ENCODE measurements at places on chromosomes 6 and 20.

DNA sequence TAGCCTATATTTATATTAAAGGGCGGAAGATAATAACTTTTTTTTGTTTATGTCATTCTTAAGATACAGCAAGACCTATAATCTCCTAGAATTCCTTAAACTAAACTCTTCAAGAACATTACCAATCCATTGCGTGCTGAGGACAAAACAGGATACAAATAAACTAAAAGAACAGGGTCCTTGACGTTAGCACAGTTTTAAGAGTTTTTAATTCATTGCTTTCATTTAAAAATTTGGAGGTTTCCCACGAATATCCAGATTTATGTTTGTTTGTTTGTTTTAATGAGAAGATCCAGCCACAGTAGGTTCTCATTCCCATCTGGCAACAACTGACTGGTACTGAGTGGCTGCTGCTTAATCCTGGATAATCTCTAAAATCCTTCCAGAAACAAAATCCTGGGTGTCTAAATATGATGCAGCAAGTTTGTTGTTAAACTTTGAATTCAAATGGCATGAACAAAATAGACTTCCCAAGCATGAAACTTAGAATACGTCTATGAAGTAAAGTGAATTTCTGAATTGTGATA lies 153.7 kb downstream of the HACE1 start:
- no peak for DNase-seq

DNA sequence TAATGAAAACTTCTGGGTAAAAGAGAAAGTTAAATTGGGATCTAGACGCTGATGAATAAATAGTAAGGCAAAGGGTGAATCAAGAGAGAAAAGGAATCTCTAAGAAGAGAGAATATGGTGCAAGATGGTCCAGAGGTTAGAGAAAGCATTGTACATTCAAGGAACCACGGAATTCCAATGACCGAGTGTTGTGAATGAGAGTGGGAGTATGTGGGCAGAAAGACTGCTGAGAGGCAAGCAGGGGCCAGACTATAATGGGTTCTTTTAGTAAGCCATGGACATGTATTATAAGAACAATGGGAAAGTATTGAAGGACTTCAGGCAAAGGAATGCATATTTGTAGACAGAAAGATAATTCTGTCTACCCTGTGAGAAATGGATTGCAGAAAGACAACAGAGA lies 45.2 kb downstream of the SPTLC3 start:
- no peak for DNase-seq

- DNase-seq = no peak
Measured at GRCh38 chr6:79005497-79005896, 72.6 kb downstream of the PHIP start.

DNA sequence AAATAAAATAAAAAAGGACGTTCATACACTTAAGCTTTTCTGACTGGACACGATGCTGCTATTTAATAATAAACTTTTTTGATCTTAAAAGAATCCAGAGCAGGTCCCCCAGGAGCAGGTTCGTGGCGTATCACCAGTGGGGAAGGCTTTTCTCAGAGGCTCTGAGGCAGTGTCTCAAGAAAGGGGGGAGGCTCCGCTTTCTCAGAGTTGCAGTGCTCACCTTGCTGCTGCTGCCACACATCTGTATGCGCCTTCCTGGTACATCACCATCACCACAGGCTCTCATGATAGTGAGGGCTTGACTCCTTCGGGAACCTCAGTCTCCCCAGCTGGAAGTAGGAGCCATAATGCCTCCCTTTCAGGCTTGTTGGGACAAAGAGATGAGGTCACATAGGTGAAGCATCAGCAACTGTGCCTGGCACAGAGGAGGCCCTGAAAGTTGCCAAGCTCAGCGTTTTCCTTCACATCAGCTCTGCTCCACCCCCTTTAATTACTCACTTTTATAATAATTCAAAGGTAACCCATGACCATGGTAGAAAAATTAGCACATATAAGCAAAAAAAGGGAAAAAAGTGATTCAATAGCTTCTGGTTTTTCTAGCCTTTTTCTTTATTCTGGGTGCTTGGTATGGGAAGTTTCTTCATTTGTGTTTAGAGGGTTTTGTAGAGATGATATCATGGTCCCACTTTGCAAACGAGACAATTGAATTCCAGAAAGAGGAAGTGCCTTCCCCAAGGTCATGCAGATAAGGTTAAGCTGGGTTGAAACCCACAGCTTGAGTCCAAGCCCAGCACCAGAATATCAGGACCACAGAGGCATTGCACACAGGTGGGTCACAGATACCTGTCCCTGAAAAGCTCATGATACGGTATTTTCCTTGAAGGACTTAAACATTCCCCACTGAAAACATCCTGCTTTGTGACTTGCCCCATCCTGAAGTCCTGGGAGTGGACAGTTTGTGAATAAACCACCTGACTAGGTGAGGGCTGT lies 24.5 kb downstream of the SRSF3 start:
- no peak for DNase-seq

DNA sequence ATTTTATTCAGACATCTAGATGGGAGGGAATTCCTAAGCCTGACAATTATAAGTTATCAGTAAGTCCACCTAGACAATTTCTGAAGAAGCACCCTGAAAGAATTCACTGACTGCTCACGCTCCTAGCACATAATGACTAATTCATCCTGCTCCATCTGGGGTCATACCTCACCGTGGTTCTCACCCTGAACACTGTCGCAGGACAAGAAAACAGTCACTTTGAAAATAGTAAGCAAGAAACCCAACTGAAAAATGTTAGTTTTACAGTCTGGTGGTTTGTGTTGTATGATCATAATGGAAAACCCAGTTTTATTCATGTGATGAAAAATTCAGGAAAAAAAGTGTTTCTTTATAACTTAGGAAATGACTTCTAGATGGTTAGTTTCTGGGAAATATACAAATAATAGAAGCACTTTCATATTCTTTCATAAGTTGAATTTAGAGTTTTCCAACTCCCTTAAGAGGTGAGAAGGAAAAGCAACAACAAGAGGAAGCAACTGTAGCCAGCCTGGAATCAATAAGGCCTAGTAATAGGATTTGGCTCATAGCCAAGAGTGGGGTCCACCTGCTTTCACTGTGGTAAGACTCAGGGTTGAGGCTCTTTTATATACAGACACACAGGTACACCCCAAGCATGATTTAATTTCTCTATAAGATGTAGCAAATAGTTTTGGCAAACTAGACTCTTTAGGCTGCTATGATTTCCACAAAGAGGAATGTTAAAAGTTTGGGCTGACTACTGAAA lies 94.1 kb downstream of the HIVEP2 start:
- no peak for DNase-seq

- DNase-seq = no peak
Measured at GRCh38 chr20:853406-853996, 20.0 kb downstream of the FAM110A start.

DNA sequence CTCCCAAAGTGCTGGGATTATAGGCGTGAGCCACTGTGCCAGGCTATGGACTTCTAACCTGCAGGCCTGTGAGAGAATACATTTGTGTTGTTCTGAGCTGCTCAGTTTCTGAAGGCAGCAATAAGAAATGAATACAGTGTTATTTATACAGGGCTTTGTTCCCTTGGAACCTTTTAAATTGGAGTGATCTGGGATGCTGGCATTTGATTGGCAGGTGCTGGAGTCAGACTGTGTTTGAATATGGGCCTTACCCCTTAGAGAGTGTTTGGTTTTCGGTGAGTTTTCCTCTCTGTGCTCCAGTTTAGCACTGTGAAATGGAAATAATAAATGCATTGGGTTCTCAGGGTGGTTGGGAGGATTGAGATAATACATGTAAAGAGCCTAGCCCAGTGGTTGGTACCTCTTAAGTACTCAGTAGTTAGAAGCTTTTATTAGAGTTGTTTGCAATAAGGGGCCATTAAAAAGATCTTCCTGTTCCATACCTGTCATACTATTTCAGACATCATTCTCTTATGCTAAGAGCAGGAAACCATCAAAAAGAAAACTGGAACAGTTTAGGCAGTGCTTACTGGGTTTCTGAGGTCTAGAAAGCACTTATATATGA lies 22.1 kb downstream of the BMP6 start:
- no peak for DNase-seq

DNA sequence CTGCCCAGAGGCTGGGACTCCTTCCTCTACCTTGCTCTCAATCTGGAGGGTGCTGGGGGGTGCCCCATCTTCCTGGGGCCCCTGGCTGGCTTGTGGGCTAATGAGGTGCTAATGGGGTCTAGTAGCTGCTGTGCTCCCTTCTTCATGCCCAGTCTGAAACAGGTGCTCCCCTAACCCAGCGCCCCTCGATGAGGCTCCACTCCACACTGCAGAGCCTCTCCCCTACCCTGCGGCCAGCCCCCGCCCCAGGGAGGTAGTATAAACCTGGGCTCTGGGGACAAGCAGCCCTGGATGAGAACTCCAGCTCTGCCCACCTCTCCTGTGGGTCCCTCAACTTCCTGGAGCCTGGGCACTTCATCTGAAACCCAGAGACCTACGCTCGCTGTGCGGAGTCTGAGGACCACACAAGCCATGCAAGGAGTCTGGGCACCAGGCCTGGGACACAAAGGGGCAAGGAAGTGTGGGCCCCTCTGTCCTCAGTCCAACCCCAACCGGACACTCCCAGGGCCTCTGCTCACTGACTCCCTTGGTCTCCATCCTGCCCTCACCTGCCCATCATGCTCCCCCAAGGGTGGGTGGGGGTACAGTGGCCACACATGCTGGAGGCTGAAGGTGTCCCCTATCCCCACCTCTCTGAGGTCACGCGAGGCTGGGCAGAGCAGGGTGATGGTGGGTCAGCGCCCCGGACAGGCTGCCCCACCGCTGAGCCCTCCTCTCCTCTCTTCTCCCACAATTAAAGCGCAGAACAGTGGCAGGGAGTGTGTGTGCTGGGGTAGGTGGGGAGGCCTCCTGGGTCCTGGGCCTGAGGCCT lies 6.1 kb downstream of the RPL10A start:
- DNase-seq = no peak

DNA sequence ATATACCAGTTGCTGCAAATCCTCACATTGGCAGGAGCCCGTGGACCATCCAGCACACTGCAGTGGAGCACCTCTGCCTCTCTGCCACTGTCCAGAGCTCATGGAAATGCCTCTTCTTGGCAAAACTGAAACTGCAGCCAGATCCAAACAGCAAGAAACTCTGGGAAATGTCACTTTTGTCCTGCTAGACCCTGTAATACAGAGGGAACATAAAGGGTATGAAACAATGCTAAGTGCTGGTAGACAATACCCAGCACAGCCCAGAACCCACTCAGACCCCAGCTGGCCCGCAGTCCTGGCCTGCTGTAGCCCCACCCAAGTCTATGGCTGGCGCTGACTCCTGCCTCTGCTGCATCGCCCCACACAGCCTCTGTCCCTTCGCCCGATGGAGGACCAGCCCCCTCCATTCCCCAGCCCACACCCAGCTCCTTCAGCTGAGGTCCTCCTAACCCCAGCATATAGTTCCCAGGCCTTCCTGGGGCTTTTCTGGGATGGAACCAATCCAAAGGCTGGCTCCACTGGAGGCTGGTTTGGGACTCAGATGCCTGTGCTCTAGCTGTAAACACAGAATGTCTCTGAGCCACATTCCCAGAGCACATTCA lies 242.5 kb downstream of the LRFN2 start:
- no peak for DNase-seq

GRCh38 chr20:61387954-61388348 lies 135.9 kb downstream of the CDH4 start:
- no peak for DNase-seq

- DNase-seq = no peak
Measured at GRCh38 chr20:3563548-3564177, 92.8 kb downstream of the ATRN start.

- no peak for DNase-seq
Measured at GRCh38 chr6:127997496-127998164, 96.8 kb upstream of the THEMIS start.

DNA sequence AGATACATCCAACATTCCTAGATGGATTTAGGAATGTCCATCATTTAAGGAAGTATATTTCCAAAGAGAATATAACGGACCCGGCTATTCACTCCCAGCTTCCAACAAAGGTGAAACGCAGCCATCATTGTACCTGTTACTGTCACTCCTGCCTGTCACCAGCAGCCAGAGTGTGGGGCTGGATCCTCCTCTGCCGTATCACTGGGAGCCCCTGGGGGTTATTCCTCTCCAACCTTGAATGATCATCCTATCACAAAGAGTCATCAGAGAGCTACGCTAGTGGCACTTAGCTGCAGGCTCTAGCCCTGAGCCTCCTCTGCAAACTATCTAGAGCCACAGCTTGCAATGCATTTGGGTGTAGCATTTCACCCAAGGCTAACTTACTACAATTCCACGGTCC lies 73.6 kb upstream of the NHSL1 start:
- DNase-seq = no peak

DNA sequence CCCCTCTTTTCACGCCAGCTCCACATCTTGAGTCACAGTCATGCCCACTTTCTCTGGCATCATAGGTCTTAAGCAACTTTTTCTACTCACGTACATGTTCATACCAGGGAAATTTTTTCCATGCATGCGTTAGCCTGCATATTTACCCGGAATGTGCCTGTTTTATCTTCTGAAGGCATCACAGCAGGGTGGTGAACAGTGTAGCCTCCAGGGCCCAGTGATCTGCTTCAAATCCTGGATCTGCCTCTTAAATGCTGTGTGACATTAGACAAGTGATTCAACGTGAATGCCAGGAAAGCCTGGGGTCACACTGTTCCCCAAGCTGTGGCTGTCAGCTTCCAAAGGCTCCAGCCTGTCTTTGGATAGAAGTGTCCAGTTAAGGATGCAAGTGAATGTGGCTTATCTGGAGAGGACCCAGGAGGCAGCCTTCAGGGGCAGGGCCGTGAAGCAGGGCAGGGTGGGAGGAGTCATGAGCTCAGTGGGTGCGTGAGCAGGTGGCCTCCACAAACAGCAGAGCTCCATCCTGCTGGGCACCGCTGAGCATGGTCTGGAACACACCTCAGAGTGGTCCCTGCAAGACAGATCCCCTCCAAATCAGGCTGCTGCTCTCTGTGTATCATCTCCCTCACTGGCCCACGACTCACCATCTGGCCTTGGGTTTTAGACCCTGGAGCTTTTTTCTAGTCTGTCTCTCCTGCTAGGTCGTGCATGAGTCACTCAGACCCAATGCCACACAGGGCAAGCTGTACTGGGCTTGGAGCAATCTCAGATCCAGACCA lies 30.4 kb upstream of the CD93 start:
- no peak for DNase-seq
